Fibroblast of skin of abdomen (primary cell): ENCODE measurements at places on chromosomes 3 and 15.

- no peak for DNase-seq
These were observed 8.3 kb downstream of the TADA3 start for GRCh38 chr3:9783954-9784353.

DNA sequence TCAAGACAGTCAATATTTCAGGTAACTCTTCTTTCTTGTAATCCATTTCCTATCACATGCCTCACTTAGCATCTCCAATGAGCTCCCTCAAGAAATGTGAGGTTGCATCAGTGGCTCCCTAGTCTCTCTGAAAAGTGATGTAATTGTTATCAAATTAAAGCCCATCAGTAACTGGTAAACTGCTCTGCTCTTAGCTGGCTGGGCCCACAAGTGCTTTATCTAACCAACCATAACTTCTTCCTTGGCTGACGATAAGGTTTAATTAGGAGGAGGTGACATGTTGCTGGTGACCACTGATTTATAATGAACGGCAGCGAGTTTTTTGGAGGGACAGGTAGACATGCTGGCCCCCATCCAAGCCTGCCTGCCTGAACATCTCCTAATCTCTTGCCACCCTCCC is 79.6 kb downstream of the RTP4 start:
- DNase-seq: no peak

DNA sequence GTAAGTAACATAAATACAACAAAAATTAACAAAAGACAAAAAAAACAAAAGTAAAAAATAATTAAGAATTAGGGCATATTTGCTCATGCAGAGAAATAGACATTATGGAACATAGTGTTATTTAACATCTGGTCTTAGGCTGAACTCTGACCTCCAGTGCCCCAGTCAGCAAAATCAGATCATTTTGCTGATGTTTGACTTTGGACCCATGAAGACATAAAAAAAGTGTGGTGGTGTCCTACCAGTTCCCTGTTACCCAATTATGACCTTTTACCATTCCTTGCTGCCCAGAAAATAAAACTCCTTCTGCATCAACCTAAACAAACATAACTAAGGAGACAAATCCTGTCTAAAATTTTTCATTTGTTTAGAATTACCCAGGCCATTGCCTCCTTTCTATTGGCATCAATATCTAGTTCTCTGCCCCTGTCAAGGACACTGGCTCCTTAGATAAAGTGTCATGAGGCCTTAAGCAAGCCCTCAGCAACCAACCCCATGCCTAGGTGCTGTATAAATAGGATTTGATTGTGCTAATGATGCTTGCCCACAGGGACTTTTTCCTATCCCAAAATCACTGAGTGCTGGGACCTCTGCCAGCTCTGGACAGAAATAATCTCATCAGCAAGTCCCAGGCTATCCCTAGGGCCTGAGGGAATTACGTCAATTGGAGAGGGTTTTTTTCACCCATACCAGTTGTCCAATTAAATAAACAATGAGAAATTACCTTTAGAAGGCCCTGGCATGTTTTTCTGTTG is 334.5 kb upstream of the UMPS start:
- DNase-seq: no peak

GRCh38 chr15:83063551-83063950 is 3.5 kb downstream of the BTBD1 start:
- DNase-seq: no peak

DNA sequence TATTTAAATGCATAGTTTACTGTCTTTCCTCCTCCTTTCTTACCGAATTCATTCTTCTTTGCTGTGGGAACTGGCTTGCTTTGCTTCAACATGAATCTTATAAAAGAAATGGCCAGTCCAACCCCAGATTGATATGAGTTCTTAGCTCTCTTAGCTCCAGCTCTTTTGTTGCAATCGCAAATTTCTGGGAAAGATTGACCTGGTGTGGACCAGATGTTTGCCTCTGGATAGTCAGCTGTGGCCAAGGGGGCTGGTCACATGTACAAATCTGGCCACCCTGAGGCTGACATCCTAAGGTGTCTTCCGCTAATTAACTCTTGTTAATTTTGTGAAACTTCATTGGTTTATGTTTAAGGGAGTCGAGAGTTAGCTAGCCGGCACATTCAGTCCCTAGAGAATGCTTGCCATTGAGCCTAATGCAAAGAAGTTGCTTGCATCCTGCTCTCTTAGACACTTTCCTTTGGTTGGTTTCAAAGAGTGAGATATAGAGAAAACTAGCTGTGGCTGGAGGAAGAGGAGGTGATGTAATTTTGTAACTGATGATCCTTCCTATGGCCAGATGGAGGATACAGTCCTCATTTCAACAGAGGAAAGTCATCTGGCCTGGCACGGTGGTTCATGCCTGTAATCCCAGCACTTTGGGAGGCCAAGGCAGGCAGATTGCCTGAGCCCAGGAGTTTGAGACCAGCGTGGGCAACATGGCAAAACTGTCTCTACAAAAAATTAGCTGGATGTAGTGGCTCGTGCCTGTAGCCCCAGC is 162.4 kb downstream of the ADAMTSL3 start:
- DNase-seq: no peak

DNA sequence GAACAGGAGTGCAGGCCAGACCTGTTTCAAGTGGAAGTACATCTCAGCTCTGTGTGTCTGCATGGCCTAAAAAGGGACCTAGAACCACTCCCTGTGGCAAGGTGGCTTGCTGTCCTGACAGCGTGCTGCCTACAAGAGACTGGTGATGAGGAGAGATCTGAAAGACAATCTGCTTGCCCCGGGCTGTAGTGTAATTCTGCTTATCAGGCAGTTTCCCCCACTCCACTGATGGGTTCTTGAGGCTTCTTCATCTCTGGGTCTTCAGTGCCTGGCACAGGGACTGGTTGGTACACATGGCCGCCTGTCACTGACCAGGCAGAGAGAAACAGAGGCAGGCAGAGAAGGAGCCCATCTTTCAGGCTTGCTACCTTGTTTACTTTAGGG is 57.6 kb downstream of the HEG1 start:
- no peak for DNase-seq

- peak; percentile 18 for DNase-seq
These were observed 49.4 kb upstream of the ACVR2B start for GRCh38 chr3:38404286-38404685.
